ENCODE measurements at places on chromosomes 3 and 15.

DNA sequence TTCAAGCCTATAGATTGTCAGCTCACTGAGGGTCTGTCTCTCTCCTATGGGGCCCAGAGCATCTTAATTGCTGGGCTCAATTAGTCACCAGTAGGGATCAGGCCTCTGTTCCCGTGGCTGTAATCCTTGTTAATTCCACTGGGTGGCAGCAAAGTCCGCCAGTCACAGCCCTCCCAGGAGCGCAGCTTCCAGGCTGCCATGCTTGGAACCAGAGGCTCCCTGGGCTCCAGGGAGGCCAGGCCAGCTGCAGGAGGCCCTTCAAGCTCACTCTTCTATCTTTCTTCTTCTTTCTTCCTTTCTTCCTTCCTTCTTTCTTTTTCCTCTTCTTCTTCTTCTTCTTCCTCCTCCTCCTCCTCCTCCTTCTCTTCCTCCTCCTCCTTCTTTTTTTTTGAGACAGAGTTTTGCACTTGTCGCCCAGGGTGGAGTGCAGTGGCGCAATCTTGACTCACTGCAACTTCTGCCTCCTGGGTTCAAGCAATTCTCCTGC is 14.4 kb downstream of the RNU5B-1 start:
- DNase-seq, result peak; percentile 74

GRCh38 chr3:65793495-65794200 is 245.1 kb downstream of the MAGI1 start:
- DNase-seq, result no peak

- DNase-seq, result no peak
Observed at GRCh38 chr3:196327405-196327804, 9.4 kb upstream of the DYNLT2B start.

GRCh38 chr3:181619897-181620296 is 91.8 kb upstream of the SOX2 start:
- DNase-seq, result no peak

GRCh38 chr3:38227989-38228388 is 37.6 kb upstream of the SLC22A13 start:
- no peak for DNase-seq

DNA sequence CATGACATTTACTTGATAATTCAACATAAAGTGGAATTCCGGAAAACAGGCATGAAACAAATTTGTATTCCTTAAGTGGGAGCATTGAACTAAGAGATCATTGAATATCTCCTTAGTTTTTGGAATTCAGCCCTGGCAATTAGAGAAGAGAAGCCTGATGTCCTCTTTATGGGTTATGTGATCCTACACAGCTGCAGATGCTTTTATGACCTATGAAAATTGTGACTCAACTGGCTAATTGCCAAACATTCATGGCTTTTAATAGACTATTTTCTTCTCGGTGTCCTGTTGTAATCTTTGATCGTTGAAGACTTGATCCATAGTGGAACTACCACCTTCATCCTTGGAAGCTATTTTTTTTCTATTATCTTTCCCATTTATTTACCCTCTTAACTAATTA is 46.1 kb downstream of the AGBL1 start:
- DNase-seq, result no peak

DNA sequence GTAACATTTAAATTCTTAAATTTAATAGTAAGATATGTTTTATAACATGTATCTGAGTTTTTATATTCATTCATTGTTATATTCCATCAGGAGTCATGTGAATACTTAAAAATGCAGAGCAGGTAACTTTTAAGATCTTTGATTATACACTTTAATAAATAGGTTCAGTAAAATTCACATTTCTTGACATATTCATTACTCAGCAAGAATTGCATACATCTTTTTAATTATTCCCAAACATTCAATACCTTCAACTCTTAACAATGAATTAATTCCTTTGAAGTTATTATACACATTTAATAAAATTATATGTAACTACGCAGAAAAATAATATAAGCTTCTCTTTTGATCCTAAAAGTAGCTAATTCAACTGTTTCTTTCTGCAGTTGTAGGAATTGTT is 105.4 kb downstream of the CNTN4 start:
- DNase-seq, result no peak

DNA sequence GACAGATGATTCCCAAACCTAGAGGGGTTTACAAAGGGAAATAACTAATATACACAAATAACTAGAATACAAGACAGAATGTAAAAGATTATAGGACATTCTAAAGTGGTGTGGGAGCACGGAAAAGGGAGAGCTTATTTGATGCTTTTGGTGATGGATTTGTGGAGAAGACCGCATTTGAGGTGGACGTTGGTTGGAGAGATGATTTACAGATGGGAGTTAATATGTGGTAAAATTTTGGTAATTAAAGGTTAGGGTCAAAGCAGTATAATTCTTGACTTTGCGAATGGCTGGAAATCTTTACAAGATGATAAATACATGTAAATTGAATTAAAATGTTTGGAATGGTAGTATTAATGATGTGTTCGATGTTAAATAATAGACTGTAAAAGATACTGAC is 1.2 kb downstream of the KNL1 start:
- DNase-seq, result no peak

- DNase-seq, result no peak
Observed at GRCh38 chr3:108124337-108125152, 33.7 kb upstream of the CD47 start.

DNA sequence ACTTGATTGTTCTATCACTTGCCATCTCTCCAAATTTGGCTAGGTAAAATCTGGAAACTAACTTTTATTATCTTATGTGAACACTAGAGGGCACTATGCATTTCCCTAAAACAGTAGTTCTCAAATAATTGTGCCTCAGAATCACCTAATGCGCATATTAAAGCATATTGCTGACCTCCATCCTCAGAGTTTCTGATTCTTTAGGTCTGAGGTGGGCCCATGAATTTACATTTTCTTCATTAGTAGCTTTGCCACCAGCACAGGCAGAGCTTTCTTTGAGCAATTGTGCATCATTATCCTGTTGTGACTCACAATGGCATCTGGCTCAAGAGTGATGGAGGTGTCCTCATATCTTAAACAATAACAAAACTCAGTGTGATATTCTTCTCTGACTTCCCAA is 17.5 kb upstream of the BCHE start:
- DNase-seq, result no peak

Data from heart right ventricle (tissue), 16 donors.